Pulmonary artery endothelial cell (primary cell): ENCODE measurements at places on chromosomes 4 and X. TPM values are rescaled to one million over a fixed set of nuclear protein-coding genes. Genes with fewer than 3 reads are reported as not detected.

The FABP2 gene
- total RNA-seq, result not detected in 2 replicates

The MAP9 gene
- 0.04 and 0.07 TPM in 2 replicates for total RNA-seq

The TMPRSS11F gene
- not detected in 2 replicates for total RNA-seq

The CNKSR2 gene
- under 0.01 TPM in 1 of 2 replicates, not detected in the other for total RNA-seq

The F9 gene
- total RNA-seq, result not detected in 2 replicates

The SLITRK2 gene
- total RNA-seq, result not detected in 2 replicates

The DCAF8L2 gene
- total RNA-seq, result 0.40 TPM in 1 of 2 replicates, not detected in the other

The TKTL2 gene
- not detected in 2 replicates for total RNA-seq

The SHROOM2 gene
- total RNA-seq, result 5.1 and 6.9 TPM in 2 replicates

The GYPE gene
- total RNA-seq, result 0.13 and 0.49 TPM in 2 replicates

The AGTR2 gene
- total RNA-seq, result not detected in 2 replicates

The ADGRL3 gene
- total RNA-seq, result not detected in 2 replicates

The UGT8 gene
- total RNA-seq, result not detected in 2 replicates

The PGRMC1 gene
- total RNA-seq, result 91.3 and 127 TPM in 2 replicates

The CLCN5 gene
- total RNA-seq, result 7.8 and 12.6 TPM in 2 replicates

The DAPP1 gene
- total RNA-seq, result not detected in 2 replicates

The PROM1 gene
- total RNA-seq, result 0.07 TPM in 1 of 2 replicates, not detected in the other

- DNase-seq, result no peak
These were observed 707 bp upstream of the OTUD4 start for GRCh38 chr4:145181091-145181501.

DNA sequence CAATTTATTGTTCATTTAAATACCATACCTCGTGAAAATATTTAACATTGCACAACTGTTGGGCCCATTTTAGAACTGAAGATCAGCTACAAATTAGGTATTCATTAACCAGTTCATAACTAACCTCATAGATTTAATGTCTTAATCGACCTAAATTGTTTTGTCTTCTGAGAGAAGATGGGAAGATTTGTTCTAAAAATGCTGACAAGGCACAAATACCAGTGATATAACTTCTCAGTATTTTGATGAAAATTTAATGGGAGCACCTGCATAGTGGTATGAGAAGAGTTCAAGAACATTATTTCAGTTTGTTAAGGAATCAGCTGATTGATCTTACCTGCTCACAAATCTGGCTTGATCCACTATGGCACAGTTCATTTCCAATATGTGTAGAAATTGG, 33.9 kb downstream of the POF1B start:
- no peak for DNase-seq

- no peak for DNase-seq
These were observed 382.1 kb upstream of the EPHA5 start for GRCh38 chr4:66052426-66052825.

- no peak for DNase-seq
These were observed 145.7 kb downstream of the RELL1 start for GRCh38 chr4:37540486-37540885.

DNA sequence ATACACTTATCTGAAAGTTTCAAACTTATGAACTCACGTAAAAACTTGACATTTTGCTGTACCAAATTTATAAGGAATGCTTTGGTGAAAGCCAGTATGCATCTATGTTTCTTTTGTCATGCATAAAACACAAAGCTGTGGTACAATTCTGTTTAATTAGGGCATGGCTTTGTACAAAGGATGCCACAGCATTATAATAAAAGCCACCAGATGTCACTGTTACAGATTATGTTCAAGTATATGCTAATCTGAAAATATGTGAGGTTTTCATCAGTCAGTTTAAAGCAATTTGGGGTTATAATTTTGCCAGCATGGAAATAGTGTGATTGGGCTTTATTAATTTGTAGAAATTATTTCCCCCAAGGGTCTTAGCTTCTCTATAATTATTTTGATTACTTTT, 69.0 kb downstream of the ATOH1 start:
- DNase-seq, result no peak

GRCh38 chr4:145251391-145251790, 71.0 kb upstream of the OTUD4 start:
- DNase-seq, result no peak

- DNase-seq, result no peak
These were observed 214.9 kb downstream of the AFF2 start for GRCh38 chrX:148715361-148715760.

DNA sequence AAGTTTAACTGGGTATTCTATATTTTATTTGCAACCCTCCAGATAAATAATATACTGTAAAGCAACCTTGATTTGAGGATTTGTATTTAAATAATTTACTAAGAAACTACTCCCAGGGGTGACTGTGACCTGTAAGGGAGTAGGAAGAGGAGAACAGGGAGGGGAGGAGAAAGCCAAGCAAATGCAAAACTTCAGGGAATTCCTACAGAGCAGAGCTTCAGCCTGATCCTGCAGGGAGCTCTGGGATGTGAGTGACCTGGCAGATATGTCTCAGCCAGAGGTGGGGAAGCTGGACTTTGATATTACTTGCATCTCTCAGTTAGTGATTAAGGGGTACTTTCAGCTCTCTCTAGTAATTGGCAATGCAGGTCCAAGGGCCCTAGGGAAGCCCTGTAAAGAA, 302.0 kb downstream of the FRMPD4 start:
- no peak for DNase-seq

- no peak for DNase-seq
These were observed 7.8 kb downstream of the RXFP1 start for GRCh38 chr4:158529505-158529904.

- DNase-seq, result no peak
These were observed 40.6 kb upstream of the LSM6 start for GRCh38 chr4:146134761-146135445.

- no peak for DNase-seq
These were observed 338.4 kb upstream of the KLF3 start for GRCh38 chr4:38325629-38325913.

GRCh38 chr4:1234309-1234695, 14.6 kb downstream of the CTBP1 start:
- DNase-seq, result no peak

GRCh38 chr4:104901438-104901837, 245.2 kb upstream of the TET2 start:
- DNase-seq, result no peak

- DNase-seq, result no peak
These were observed 89.2 kb downstream of the CDS1 start for GRCh38 chr4:84672177-84672576.

DNA sequence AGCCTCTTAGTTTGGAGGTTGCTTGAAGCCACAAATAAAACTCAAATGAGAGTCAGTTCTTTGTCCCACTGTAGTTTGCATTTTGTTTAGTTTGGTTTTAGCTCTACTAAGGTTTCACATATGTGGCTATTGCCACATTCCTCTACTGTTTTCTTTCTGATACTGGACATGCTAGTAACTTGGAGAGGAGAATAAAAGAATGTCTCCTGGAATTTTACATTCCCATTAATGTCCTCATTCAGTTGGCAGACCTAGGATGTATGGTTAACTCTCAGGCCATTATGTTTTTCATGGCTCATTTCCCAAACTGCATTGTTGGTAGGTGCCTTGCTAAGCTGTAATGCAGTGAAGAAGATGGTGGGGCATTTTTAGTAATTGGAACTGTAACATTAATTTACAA, 29.9 kb downstream of the UPRT start:
- DNase-seq, result no peak

DNA sequence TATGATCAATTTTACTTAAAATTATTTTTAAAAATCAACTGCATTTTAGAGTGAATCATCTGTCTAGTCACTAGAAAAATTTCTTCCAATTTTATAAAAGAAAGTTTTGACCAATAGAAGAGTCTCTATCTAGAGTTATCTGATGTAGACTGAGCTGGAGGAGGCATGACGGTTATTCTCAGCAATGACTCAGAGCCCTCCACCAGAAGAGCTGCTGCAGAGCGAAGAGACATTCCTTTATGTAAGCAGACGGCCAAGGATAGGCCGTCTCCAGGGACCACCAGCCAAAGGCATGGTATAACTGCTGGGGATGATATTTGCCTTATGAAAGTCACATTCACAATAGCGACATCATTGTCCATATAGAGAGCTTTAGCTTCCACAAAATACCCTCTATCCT, 23.0 kb downstream of the LDB2 start:
- no peak for DNase-seq

DNA sequence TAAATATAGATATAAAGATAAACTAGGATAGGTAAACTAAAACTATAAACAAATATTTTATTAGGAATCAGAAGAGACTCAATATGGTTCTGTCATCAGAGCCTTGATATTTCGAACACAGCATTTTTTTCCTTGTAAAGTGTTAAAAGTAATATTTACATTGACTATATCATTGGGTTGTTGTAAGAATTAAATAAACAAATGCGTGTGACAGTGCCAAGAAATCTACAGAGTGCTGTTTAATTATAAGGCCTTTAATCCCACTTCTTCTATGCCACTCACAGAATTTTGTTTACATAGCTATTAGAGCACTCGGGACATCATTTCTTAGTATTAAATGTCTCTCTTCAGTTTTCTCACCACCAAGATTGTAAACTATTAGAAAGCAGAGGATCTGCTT, 807.4 kb downstream of the FSTL5 start:
- DNase-seq, result no peak

GRCh38 chrX:47556045-47556623, 4.9 kb upstream of the ARAF start:
- DNase-seq, result peak; percentile 82

DNA sequence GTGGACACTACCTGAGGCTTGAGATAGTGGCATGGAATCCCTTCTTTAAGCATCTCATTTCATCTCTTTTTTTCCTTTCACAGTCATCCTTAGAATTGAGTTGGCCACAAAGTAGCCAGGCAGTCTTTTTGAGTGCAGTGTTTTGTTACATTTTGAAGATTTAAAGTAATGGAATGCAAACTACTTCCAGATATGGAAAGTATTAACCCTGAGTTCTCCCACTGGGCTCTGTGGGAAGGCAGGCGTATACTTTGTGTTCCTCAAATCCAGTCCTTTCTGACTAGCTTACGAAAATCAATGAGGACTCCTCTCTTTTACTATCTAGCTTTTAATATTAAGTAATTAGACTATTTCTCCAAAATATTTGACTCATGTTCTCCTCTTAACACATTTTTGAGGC, 29.9 kb downstream of the PCDH10 start:
- no peak for DNase-seq

DNA sequence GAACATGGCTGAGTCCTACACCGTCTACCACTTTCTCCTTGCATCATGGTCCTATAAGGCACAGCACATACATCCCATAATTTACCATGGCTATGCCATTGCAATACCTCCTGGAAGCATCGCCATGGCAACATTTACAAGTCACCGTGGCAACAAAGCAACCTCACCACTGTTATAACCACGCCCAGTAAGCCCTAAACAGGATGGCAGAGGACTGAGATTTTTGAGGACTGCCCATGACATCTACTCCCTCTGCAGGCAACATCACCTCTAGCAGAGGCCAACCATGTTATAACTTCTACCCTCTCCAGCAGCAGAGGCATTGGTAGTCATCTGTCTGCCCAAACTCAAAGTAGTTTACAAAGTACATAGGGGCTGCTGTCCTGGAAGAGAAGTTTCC, 29.7 kb downstream of the BCOR start:
- no peak for DNase-seq

DNA sequence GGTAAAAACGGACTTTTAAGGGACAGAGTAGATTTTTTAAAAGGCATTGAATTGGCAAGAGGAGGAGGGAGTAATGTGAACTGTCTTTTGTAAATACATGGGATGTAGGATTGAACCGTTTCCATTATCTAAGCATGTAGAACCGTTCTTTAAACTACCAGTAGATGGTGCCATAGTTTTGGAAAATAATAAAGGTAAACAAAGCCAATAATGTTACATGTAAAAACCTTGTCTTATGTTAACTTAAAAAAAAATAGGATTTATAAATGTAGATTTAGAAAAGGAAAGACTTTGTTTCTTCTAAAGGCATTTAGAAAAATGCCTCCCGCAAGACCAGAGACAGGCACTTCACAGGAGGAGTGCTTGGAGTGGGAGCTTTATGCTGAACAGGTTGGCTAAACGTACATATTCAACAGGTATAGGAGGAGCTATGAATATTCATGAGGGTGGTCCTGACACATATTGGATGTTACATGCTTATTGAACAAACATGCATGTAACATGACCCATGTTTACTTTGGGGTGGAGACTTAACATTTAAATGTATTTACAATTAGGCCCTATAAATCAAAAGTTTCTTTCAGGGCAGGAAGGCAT, 45.5 kb upstream of the FAM241A start:
- DNase-seq, result no peak

DNA sequence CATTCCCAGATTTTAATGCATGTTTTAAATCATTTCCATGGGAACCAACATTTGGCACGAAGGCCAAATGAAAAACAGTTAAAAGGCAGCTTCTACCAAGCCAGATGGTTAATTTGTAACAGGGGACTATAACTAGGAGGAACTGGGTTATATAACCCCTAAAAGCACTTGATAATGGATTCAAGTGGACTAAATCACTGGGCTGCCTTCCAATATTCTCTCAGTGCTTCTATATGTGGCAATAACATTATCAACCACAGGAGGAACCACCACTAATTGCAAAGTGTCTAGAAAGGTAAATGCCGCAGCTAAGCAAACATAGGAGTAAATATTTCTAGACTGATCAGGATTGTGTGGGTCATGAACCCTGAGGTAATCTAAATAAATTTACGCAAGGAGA, 391.5 kb downstream of the UBE2NL start:
- no peak for DNase-seq

GRCh38 chr4:101418055-101418454, 70.7 kb upstream of the PPP3CA start:
- no peak for DNase-seq

GRCh38 chr4:37747772-37748330, 61.7 kb upstream of the RELL1 start:
- no peak for DNase-seq

DNA sequence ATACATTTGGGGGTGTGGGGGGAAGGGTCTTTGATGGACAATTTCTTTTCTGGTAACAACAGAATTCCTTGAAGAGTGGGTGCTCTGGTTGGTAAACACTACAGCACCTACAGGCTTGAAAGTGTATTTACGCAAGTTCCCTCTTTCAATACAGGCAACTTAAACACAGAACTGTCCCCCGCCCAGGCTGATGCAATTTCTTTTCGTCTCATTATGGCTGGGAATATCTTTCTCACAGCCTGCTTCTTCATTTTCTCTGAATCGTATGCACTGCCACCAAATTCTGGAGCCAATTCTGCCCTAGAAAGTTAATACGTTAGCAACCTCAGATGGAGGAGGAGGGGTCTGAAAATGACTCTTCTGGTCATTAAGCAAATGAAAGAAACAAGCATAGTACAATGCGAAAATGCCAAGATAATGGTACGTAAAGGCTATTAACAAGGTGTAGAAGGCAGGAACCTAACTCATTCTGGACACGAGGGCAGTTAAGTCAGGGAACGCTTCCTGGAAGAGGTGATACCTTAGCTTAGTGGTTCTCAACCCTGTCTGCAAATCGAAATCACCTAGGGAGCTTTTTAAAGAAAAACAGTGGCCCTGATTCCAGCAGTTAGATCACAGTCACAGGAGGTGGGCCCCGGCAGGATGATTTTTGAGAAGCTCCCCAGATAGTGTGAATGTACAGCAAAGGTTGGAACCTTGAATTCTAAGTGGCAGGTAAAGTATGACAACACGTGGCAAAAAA, 1.0 kb downstream of the AGA start:
- DNase-seq, result no peak
